ENCODE measurements at places on chromosomes 11 and 22.

DNA sequence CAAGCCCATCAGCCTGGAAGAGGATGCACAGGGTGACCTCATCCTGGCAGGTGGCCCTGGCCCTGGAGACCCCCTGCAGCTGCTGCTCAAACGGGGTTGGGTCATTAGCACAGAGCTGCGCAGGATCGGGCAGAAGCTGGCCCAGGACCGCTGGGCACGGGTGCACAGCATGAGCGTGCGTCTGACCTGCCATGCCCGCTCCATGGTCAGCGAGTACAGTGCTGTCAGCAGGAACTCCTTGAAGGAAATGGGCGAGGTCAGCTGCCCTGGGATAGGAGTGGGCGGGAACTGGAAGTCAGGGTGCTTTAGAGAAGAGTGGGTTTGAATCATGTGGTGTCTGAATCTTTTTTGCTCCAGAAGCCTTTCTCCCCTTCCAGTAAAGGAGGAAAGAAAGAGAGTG, 61.1 kb downstream of the INSC start:
- no peak for DNase-seq

DNA sequence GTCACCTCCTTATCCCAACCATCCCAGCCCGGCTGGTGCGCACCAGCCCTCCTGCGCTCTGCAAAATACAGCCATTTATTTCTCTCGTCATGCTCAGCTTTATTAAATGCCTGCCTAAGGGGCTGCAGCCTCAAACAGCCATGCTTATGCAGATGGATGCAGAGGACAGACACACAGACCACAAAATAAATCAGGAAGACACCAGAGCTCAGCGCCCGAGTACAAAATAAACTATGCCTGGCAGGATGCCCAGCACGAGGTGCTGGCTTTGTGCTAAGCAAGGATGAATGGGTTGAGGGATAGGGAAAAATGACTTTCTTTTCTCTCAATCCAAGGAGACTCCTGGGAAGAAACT, 70.5 kb downstream of the RPUSD4 start:
- DNase-seq: peak; percentile 41

GRCh38 chr22:38088629-38089473, 4.9 kb upstream of the SLC16A8 start:
- DNase-seq: no peak

DNA sequence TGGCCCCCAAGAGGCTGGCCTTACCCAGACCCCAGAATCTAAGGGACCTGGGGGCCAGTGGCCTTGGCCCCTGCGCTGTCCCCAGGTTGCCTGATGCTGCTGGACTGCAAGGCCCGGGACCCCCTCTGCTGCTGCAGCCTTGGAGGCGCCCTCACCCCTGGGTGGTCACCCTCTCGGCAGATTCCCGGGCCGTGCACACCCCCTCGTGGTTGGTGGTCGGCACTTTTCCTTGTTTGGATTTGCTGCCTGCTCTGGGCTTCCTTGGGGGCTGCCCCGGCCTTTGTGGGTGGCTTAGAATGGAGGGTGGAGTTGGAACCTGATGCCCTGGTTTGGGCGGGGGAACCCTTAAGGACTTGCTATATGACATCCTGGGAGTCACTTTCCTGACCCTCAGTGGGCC, 5.3 kb downstream of the RIN1 start:
- no peak for DNase-seq

GRCh38 chr22:20113551-20114310, 2.2 kb upstream of the RANBP1 start:
- DNase-seq: no peak

All from HTR-8/SVneo (cell line).